ENCODE measurements at places on chromosomes 11 and 22.

- DNase-seq, result no peak
Observed at GRCh38 chr11:10350334-10350733, 45.5 kb downstream of the ADM start.

- no peak for DNase-seq
Observed at GRCh38 chr11:2092956-2093412, 46.2 kb downstream of the IGF2 start.

- DNase-seq, result no peak
Observed at GRCh38 chr11:86172894-86173293, 71.7 kb upstream of the EED start.

DNA sequence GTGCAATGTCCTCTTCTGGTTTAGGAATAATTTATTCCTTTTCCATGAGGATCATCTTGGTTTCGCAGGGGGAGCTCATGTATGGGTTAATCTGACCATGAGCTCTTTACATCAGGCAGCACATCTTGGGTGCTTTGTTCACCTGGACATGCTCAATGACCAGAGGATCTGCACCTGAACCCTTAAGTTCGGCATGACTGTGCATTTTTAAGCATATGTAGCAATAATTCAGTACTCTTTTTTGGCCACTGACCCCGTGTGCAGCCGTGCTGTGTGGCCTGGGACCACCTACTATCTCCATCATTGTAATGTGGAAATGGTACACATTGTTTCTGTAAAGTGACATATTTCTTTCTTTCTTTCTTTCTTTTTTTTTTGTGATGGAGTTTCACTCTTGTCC lies 62.9 kb downstream of the DEPDC5 start:
- no peak for DNase-seq

DNA sequence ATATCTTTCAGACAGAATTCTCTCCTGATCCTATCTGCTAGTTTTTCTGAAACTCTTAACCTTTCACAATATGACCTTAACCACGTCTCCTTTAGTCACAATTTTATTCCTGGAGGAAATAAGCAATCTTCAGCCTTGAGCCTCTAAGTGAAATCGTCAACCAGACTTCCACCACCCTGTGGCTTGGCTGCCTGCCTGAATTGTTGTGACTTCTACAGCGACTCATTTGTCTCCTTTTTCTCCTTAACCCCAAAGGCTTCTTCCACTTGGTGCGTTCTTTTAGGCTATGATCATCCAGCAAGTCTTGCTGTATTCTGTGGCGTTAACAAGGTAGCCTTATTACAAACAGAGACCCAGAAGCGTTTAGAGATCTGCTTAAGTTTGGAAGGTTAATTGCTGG lies 535.1 kb upstream of the ARHGAP42 start:
- no peak for DNase-seq

DNA sequence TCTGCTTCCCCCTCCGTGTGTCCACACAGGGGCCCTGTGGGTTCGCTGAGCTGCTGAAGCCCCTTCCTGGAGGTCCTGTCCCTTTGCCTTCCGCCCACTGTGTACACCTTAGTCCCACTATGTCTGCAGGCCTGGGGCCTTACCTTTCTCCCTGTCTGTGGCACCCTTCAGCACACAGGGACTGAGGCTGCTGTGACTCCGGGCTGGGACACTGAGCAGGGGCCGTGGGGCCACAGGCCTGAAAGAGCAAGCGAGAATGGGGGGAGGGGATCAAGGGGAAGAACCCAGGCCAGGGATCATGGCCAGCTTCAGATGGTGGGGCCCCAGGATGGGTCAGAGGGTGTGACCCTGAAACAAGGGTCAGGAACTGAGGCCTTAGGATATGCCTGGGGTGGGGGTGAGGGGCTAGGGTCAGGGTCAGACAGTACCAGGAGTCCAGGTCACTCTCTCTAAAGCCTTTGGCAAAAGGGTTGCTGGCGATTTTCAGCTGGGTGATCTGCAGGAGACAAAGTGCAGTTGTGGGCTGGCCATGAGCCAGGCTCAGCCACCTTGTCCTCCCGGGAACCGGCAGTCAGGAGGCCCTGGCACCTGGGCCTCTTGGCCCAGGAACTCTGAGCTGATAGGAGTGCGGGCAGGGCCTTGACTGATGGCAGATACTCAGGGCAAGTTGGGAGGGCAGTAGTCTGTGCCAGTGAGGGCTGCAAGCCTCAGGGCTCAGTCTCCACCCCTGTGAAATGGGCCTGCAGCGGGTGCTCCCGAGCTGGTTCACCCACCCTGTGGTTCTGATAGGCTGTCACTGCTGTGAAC lies 2.6 kb upstream of the NUDT8 start:
- no peak for DNase-seq

DNA sequence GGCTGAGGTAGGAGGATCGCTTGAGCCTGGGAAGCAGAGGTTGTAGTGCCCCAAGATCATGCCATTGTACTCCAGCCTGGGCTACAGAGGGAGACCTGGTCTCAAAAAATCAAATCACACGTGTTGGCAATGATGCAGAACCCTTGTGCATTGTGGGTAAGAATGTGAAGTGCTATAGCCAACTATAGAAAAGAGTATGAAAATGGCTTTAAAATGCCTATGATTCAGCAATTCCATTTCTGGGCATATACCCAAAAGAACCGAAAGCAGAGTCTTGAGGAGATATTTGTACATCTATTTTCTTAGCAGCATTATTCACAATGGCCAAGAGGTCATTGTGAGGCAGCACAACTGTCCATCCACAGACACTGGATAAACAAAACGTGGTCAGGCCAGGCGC lies 2.6 kb upstream of the FADS3 start:
- DNase-seq, result no peak

DNA sequence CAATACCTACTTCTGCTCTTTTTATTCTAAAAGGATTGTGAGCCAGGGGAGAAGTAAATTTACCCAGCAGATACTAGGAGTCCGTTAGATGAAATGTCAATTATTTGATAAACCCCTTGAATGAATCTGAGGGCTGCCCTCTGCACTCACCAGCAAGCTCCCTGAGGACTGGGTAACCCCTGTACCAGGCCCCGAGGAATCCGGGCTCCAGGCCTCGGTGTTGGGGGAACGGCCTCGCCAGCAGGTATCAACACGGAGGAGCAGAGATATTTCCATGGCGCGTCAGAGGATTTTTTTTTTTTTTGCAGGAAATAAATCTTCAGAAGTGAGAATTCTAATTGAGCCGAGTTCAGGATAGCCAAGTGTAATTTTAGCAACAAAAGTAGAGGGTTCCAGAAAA lies 1408.8 kb downstream of the BRD1 start:
- no peak for DNase-seq

GRCh38 chr11:110883256-110883655 lies 171.0 kb upstream of the ARHGAP20 start:
- DNase-seq, result no peak

- no peak for DNase-seq
Observed at GRCh38 chr22:27310966-27311697, 490.4 kb downstream of the MN1 start.

- no peak for DNase-seq
Observed at GRCh38 chr11:69058511-69059270, 10.0 kb downstream of the TPCN2 start.

GRCh38 chr11:13119941-13120520 lies 110.9 kb downstream of the RASSF10 start:
- DNase-seq, result no peak

- DNase-seq, result no peak
Observed at GRCh38 chr11:122175306-122175705, 59.3 kb upstream of the BLID start.

DNA sequence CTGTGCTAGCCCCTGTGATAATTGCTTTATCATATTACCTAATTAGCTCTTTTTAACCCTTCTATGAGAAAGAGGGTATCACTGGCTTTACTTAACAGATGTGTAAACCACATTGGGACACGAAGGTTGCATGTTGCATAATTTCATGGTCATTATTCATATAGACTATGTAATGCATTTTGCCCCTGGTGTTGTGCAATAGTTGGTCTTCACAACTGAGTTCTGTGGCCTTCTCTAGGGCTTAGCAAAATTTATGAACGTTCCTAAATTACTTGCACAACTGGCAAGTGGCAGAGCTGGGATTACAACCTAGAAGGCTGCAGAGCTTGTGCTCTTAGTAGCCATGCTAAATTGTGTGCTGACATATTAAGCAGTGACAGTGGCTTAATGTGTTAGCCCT lies 34.6 kb upstream of the PDGFD start:
- DNase-seq, result no peak

- no peak for DNase-seq
Observed at GRCh38 chr22:37060801-37061610, 9.5 kb downstream of the KCTD17 start.

DNA sequence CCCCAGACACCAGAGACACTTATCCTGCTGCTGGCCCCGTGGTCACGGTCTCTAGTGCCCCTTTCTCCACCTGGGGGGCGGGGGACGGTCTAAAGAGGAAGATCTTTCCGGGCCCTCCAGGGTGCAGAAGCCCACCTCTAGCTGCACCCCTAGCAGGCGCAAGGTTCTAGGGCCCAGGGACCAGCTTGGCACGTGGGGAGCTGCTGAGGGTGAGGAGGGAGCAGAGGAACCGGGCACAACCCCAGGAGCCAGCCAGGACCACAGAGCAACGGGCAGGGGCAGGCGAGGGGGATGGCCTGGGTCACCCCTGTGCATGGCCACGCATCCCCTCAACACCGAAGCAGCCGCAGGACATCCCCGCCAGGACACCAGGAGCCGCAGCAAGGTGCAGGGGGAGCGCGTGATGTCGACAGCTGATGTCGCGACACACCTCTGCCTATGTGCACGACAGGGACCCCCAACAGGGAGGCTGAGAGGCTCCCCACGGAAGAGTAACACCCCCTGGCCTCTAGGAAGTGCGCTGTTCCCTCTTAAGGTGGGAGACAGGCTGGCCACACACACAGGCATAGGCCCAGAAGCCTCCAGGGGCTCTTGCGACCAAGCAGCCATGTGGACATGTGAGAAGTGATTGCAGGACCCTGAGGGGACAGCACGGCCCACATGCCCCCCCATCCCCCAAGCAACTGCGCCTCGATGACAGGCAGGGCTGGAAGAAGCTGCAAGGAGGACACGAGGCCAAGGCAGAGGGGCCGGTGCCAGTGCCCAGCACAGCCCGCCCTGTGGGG lies 5.1 kb downstream of the LRFN4 start:
- no peak for DNase-seq

DNA sequence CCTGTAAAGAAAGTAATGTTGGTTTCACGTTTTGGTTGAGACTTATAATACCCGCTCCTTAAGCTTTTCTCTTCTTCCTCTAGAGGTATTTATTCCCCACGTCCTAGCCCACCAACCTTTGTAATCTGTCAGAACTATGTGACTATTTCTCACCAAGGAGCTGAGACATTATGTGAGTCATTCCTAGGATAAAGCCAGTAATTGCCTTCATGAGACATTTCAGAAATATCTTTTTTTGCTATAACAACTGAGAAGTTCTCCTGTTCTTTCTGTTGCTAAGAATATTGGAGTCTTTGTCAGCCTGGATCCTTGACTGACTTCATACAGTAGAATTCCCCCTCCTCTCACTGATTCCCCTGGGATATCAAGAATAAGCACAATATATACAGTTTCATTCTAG lies 1497.0 kb upstream of the TENM4 start:
- no peak for DNase-seq

DNA sequence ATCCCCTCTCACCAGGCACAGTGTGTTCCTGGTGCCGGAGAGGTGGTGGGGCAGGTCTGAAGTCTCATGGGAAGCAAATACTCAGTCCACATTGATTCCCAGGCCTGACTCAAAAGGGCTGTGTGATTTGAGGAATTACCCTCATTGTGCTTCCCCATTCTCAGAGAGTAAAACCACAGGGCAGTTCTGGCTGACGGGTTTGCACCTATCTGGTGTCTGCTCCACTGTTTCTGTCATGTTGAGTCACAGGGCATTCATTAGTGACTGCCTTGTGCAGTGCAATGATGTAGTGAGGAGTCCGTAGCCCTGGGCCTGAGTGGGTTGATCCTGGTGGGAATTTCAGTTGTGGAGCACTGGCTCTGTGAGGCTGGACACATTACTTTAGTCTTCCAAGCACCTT lies 85.2 kb upstream of the ARHGAP20 start:
- DNase-seq, result no peak

GRCh38 chr22:45786726-45787125 lies 115.1 kb downstream of the ATXN10 start:
- DNase-seq, result no peak

DNA sequence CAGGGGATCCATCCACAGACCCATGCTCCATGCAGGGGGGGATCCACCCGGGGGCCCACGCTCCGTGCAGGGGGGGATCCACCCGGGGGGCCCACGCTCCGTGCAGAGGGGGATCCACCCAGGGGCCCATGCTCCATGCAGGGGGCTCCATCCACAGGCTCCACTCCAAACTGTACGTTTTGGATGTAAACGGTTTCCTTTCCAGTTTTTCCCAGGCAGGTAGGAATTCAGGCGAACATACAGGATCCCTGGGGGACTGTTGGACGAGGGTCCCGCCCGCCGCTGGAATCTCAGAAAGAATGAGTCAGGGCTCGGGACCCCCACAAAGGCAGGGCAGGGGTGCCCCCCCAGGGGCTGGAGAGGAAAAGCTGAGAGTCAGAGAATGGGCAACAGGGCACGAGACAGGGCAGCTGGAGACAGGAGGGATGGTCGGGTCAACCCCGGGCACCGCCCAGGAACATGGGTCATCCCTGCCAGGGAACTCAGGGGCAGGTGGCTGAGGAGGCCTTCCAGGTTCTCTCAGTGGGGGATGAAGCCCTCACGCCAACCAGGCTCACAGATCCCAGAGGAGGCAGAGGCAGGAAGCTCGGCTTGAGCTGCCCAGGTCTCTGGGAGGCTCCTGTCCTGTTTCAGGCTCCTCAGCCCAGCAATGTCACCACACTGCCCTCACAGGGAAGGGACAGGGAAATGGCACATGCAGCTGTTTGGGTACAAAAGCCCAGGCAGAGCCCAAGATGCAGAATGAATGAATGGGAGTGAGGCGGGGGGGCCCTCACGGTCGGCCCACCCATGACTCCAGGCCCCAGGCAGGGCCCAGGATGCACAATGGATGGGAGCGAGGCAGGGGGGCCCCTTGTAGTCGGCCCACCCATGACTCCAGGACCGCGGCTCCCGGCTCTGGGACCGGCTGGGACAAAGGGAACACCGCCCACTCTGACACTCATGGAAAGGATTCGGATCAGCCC lies 200.2 kb downstream of the BRD1 start:
- no peak for DNase-seq

GRCh38 chr22:46060292-46061123 lies 83.5 kb upstream of the WNT7B start:
- DNase-seq, result no peak

GRCh38 chr22:37126882-37127281 lies 17.4 kb upstream of the TMPRSS6 start:
- DNase-seq, result no peak

GRCh38 chr11:19187114-19187832 lies 14.5 kb downstream of the CSRP3 start:
- DNase-seq, result no peak

All from stimulated activated CD8-positive, alpha-beta memory T cell treated with anti-CD3 and anti-CD28 coated beads, Interleukin-4, amount 100 ng/mL, for 4 hours (primary cell).